ENCODE measurements at places on chromosomes 1 and 21. TPM values are rescaled to one million over a fixed set of nuclear protein-coding genes. Genes with fewer than 3 reads are reported as not detected.

FMOD gene
- 2.7 TPM for total RNA-seq

FAM3B gene
- total RNA-seq: 0.79 TPM

OR2L2 gene
- 0.17 TPM for total RNA-seq

CASQ1 gene
- total RNA-seq: not detected

THEM5 gene
- not detected for total RNA-seq

CFH gene
- 1,371 TPM for total RNA-seq

AADACL4 gene
- not detected for total RNA-seq

EFNA1 gene
- 194 TPM for total RNA-seq

CACNA1S gene
- 0.12 TPM for total RNA-seq

IFI44L gene
- total RNA-seq: 2.0 TPM

PLA2G2F gene
- not detected for total RNA-seq

DNA sequence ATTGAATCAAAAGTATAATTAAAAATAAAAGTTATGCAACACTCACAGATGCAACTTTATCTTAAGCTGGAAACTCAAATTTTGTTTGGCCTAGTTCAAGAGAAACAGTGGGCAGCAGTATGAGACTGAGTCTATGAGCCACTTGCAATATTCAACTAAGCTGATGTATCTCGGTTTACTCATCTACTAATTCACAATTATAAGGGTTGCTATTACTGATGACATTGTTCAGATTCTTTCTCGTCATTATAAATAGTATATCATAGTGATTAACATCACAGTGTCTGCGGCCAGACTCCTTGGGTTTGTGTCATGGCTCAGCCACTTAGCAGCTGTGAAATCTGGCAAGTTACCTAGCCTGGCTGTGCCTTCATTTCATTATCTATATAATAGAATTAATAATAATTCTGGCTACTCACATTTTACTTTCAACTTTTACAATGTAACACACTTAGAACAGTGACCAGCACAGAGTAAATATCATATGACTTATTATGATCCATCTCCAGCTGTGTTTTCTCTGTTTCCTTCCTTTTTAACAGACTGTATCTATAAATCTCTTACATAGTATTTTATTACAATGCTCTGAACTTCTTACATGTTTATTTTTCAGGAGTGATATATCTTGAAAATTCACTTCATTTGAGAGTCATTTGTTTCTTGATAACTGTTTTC lies 194.3 kb upstream of the RGS18 start:
- H3K4me1 ChIP-seq: no peaks in the 10 kb centered on the region
- H3K27ac ChIP-seq: no peak overlapping the region
- H3K4me3 ChIP-seq: no peak overlapping the region
- H3K27me3 ChIP-seq: no peaks in the 10 kb centered on the region
- DNase-seq: no peak

GRCh38 chr1:184482136-184482535 lies 95.3 kb downstream of the C1orf21 start:
- DNase-seq: no peak
- H3K27me3 ChIP-seq: no peaks in the 10 kb centered on the region
- no peak overlapping the region for H3K27ac ChIP-seq
- no peaks in the 10 kb centered on the region for H3K36me3 ChIP-seq
- H3K4me1 ChIP-seq: no peaks in the 10 kb centered on the region
- no peak overlapping the region for H3K4me3 ChIP-seq

- no peak for DNase-seq
- H3K27ac ChIP-seq: no peak overlapping the region
- H3K27me3 ChIP-seq: no peaks in the 10 kb centered on the region
- peaks cover 34% of the 10 kb centered on the region for H3K4me1 ChIP-seq
- H3K4me3 ChIP-seq: no peak overlapping the region
Measured at GRCh38 chr1:21264898-21265297, 25.4 kb downstream of the ECE1 start.

GRCh38 chr1:9842073-9842711 lies 18.4 kb upstream of the CLSTN1 start:
- H3K27me3 ChIP-seq: no peaks in the 10 kb centered on the region
- no peak overlapping the region for H3K27ac ChIP-seq
- no peak overlapping the region for H3K4me3 ChIP-seq

DNA sequence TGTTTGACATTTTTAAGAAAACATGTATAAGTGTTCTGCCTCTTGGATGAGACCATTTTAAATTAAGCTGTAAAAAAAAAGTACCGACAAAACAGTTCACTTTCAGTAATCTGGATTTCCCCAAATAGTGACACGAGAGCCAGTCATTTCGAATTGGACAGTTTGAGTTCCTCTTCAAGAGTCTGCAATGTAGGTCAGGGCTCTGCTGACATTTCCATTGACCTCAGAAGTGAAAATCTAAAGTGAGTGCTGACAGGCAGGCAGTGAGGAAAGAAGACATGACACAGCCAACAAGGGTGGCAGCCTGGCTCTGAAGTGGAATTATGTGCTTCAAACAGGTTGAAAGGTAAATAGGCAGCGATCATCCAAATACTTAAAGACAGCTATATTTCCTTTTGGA lies at the start of gene IL23R:
TSS of gene IL23R (plus strand) at position 259 of the 400 bp plus-strand sequence. CDS start 1,667 bp downstream, outside the sequence.
- H3K4me1 ChIP-seq: peaks cover 8% of the 10 kb centered on the region
- no peak for DNase-seq
- H3K27ac ChIP-seq: no peak within 1 kb of the TSS
- no peaks in the 10 kb centered on the region for H3K27me3 ChIP-seq
- no peak within 1 kb of the TSS for H3K4me3 ChIP-seq

DNA sequence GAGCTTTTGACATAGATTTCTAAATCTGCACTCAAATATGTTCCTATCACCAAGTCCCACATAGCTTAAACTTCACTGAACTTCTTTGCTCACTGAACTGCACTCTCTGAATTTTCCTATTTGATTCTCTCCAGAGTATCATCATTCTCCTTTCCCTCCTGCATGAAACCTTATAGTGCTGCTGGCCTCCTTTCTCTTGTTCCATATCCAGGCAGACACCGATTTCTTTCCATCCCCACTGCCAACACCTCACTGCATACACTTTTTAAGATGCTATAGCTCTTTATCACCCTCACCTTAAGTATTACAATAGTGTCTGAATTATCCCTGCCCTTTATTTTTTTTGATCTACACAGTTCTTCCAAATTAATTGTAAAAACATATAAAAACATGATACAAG lies 3.1 kb upstream of the TRIM45 start:
- H3K36me3 ChIP-seq: no peaks in the 10 kb centered on the region
- no peak overlapping the region for H3K4me3 ChIP-seq
- no peak for DNase-seq
- H3K4me1 ChIP-seq: no peaks in the 10 kb centered on the region

DNA sequence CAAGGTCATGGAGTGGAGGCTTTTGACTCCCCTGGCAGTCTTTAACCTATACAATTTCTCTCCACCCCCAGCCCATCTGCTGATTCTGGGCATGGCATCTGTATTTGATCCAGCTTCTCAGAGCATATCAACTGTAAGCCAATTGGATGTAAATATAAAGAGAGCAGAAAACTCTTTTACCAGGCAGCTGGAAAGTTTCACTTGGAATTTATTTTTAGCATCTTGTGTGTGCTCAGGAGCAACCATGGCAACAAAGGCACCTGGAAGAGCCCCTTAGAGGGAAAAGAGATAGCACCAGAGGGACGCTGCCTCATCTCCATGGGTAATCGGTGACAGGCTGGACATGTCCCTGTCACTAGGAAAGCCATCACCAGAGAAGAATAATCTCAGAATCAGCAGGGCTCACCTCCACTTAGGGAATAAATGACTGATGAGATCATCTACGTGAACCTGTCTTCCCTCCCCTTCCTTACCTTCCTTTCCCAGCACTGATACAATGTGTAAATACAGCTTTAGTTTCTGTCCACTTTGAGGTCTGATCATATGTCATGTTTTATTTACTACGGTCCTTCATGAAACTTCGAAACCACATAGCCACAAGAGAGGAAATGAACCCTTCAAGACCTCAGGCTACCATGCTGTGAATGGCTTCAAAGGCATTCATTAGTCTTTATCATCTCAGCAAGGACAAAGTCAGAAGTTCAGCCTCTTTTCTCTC lies 25.3 kb upstream of the SIPA1L2 start:
- H3K27ac ChIP-seq: no peak overlapping the region
- no peak overlapping the region for H3K4me3 ChIP-seq
- H3K27me3 ChIP-seq: no peaks in the 10 kb centered on the region
- H3K4me1 ChIP-seq: no peaks in the 10 kb centered on the region
- H3K36me3 ChIP-seq: no peaks in the 10 kb centered on the region

GRCh38 chr1:169132512-169133227 lies 26.2 kb downstream of the ATP1B1 start:
- H3K27ac ChIP-seq: no peak overlapping the region
- no peak overlapping the region for H3K4me3 ChIP-seq
- peaks cover 50% of the 10 kb centered on the region for H3K36me3 ChIP-seq
- no peak for DNase-seq

DNA sequence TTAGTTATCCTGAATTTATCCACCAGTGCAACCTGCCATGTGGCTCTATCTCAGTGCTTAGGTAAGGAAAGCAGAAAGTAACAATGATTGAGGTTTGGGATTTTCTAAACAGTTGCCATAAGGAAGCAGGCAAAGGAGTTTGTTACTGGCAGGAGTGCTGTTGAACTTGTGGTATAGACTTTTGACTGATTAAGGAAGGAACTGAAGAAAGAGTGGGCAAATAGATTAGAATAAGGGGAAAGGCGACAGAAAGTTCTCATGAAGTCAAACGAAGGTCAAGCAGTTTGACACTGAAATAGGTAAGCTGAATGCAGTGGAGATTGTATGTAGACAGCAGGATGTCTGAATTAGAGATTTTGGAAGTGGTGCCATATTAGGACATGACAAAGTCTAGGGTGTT lies 24.2 kb upstream of the CR2 start:
- no peak overlapping the region for H3K27ac ChIP-seq
- H3K27me3 ChIP-seq: no peaks in the 10 kb centered on the region
- no peak overlapping the region for H3K4me3 ChIP-seq

- no peaks in the 10 kb centered on the region for H3K27me3 ChIP-seq
- H3K27ac ChIP-seq: no peak overlapping the region
- no peak overlapping the region for H3K4me3 ChIP-seq
- DNase-seq: no peak
- no peaks in the 10 kb centered on the region for H3K4me1 ChIP-seq
- H3K36me3 ChIP-seq: no peaks in the 10 kb centered on the region
Measured at GRCh38 chr1:54070171-54070837, 16.9 kb downstream of the TCEANC2 start.

DNA sequence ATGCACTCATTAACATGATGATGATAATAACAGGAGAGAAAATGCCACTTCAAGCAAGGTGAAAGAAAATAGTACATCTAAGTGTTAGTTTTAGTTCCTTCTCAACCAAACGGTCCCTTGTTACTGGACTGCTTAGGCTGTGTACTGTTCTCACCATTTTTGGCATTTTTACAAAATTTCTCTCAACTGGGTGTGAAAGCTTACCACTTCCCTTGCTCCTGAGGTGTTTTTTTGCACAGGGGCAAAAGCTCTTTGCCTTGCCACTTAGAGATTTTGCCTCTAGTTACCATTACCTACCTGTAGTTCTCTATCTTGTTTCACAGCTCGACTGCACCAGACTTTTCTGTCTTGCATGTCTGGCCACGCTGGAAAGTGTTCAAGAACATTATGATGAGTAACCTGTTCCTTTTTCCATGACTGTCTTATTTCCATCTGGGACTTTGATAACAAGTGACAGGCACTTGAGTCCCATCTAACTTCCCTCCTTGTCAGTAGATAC lies 10.7 kb downstream of the NEK7 start:
- no peaks in the 10 kb centered on the region for H3K27me3 ChIP-seq
- no peak for DNase-seq
- H3K4me1 ChIP-seq: peaks cover 3% of the 10 kb centered on the region
- no peaks in the 10 kb centered on the region for H3K36me3 ChIP-seq
- H3K4me3 ChIP-seq: no peak overlapping the region

DNA sequence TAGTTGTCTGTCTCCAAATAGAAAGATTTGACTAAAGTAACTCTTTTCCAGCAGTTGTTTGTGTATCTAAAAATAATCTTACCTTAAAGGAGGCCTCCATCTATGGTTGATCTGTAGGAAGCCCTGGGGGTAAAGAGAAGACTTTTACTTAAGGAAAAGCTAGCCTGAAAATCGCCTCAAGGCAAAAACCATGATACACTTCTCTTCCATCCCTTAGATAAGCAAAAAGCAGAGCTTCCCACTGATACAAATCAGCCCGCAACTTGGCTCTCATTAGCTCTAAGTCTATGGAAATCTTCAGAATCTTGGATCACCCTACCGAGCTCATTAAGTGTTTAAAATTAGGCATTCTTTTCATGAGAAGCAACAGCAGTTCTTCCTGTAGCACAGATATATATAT lies 576.9 kb upstream of the PTBP2 start:
- no peak for DNase-seq
- no peaks in the 10 kb centered on the region for H3K4me1 ChIP-seq
- no peaks in the 10 kb centered on the region for H3K36me3 ChIP-seq
- H3K27me3 ChIP-seq: no peaks in the 10 kb centered on the region
- H3K27ac ChIP-seq: no peak overlapping the region

GRCh38 chr1:100950781-100951180 lies 54.9 kb downstream of the SLC30A7 start:
- H3K27ac ChIP-seq: no peak overlapping the region
- peaks cover 4% of the 10 kb centered on the region for H3K4me1 ChIP-seq
- no peaks in the 10 kb centered on the region for H3K27me3 ChIP-seq
- H3K4me3 ChIP-seq: no peak overlapping the region

DNA sequence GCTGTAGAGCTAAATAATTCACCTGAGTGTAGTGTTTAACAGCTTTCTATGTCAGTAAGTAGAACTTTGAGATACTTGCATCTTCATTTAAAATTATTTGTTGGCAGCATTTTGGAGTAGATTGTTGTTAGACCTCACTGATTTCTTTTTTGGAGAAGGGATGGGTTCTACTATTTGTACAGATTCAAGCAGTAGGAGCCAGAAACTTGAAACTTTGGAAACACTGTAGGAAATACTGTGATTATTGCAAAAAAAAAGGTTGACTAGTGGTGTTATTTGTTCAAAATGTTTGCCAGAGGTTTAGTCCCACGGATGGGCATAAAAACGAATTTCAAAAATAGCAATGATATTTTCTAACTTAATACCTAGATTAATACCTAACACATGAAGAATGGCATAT lies 102.7 kb downstream of the ATF6 start:
- no peaks in the 10 kb centered on the region for H3K4me1 ChIP-seq
- H3K4me3 ChIP-seq: no peak overlapping the region
- no peaks in the 10 kb centered on the region for H3K36me3 ChIP-seq
- H3K27ac ChIP-seq: no peak overlapping the region

DNA sequence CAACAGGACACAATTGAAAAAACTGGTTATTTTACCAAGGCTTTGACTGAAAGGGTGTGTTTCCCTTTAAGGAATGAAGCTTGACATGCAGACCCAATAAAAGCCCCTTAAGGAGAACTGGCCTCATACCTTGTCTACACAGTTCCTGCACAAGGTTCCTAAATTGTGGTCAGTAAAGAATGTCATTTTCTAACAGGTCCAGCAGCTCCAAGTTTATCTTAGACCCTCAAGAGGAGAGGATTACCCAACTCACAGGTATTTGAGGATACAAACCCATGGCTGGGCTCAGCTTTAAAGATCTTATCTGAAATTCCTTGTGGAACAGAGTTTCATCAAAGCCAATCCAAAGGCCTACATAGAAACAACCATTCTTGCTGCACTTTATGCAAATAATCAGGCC lies 31.4 kb upstream of the CBR3 start:
- no peaks in the 10 kb centered on the region for H3K36me3 ChIP-seq
- no peak overlapping the region for H3K4me3 ChIP-seq
- DNase-seq: no peak
- no peak overlapping the region for H3K27ac ChIP-seq
- no peaks in the 10 kb centered on the region for H3K27me3 ChIP-seq

All from right lobe of liver (tissue), 6 donors.